NCI-H2081 (cell line): ENCODE measurements at places on chromosomes 1 and 21.

- DNase-seq = no peak
Measured at GRCh38 chr1:28412731-28413130, 43.2 kb downstream of the PHACTR4 start.

DNA sequence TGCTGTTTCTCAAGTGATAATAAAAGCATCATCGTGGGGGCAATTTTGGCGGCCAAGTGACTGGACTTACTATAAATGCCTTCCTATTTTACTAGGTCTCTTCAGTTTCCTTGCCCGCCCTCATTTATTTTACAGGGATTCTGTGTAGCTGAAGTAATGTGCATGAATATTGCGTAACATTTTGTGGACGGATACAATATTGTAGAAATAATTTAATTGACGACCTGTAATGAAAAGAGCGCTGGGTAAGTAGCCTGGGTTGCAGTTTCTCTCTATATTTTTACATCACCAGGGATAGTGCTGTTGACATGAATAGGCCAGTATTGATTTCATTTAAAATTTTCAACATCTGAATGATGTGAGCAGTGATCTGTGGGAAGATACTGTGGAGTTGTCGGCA, 28.1 kb upstream of the LMO4 start:
- DNase-seq = no peak

DNA sequence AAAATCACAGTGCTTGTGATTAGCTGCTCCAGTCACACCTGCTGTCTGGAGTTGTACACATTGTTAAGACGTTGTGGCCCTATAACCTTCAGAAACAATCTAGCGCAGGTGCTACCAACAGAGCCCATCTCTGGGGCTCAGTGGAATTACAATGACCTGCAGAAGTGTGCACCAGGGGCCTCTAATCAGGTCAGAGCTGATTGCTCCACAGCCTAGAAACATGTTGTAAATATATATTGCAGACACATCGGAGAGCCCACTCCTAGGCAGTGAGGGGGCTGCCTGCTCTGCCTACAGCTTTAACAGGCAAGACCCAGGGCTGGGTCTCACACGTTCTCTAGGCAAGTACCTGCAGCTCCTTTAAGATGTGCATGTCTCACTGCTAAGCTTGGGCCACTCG, 302.0 kb downstream of the SIPA1L2 start:
- no peak for DNase-seq

GRCh38 chr1:236699366-236699765, 13.1 kb downstream of the ACTN2 start:
- DNase-seq = no peak

- no peak for DNase-seq
Measured at GRCh38 chr1:67355745-67356424, 48.2 kb downstream of the IL12RB2 start.

GRCh38 chr1:222750651-222751050, 13.6 kb downstream of the FAM177B start:
- DNase-seq = no peak

- DNase-seq = no peak
Measured at GRCh38 chr1:161086457-161086856, 2.9 kb downstream of the NECTIN4 start.

DNA sequence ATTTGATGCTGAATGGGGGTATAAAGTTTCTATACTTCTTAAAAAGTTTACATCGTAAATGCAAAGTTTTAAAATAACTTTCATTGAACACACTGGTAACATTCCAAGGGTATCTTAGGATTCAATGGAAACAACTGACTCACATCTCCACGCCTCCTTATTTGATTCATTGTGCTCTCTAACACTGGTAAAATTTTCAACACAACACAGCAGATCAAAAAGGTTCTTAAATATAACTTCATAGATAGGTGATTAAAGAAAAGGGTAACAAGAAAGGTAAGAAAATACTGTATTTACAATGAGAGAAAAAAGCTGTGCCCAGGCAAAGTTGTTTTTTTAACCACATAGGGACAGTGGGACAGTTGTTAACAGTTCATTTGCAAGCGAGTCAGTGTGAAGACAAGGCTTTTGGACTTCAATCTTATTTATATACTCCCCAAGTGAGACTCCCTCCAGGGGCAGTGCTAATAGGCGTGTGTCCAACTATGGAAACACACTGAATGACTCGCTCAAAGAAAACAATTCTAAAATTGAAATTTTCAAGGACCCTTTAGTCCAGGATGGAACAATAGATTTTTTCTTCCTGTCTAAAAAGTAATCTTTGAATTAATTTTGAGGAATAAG, 140.5 kb downstream of the TIAM1 start:
- no peak for DNase-seq

- no peak for DNase-seq
Measured at GRCh38 chr1:171654201-171654941, 1.9 kb upstream of the MYOC start.

GRCh38 chr1:66394603-66395002, 139.3 kb upstream of the SGIP1 start:
- DNase-seq = no peak

DNA sequence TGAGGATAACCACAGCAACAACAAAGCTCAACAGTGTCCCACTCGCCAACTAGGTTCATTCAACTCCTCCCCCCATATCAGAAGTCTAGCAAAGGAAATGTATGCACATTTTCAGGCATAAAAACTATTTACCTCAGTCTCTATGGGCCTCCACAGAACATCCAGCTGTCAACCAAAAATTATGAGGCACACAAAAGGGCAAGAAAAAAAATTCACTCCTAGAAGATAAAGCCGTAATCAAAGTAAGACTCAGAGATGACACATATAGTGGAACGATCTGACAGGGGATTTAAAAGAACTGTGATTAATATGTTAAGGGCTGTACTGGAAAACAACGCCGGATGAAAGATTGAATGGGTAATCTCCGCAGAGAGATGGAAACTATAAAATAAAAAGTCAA, 158.7 kb downstream of the NTPCR start:
- no peak for DNase-seq

GRCh38 chr1:88746916-88747315, 62.8 kb downstream of the PKN2 start:
- DNase-seq = no peak

DNA sequence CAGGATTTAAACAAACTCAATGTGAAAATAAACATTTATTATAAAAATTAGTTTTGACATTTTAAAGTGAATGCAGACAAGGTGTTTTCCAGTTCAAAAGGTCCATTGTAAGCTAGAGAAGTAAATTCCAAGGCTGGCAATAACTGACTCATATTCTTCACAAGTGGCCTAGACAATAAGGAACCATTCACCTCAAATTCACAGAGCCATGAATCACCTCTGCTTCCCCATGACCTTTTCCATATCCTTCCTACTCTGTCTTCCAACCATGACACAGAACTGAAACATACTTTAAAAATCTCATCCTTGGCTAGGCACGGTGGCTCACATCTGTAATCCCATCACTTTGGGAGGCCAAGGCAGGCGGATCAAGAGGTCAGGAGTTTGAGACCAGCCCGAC, 24.8 kb downstream of the F11R start:
- DNase-seq = no peak

- no peak for DNase-seq
Measured at GRCh38 chr21:35043549-35043948, 5.6 kb downstream of the RUNX1 start.

- no peak for DNase-seq
Measured at GRCh38 chr1:183869664-183870063, 64.7 kb downstream of the RGL1 start.

DNA sequence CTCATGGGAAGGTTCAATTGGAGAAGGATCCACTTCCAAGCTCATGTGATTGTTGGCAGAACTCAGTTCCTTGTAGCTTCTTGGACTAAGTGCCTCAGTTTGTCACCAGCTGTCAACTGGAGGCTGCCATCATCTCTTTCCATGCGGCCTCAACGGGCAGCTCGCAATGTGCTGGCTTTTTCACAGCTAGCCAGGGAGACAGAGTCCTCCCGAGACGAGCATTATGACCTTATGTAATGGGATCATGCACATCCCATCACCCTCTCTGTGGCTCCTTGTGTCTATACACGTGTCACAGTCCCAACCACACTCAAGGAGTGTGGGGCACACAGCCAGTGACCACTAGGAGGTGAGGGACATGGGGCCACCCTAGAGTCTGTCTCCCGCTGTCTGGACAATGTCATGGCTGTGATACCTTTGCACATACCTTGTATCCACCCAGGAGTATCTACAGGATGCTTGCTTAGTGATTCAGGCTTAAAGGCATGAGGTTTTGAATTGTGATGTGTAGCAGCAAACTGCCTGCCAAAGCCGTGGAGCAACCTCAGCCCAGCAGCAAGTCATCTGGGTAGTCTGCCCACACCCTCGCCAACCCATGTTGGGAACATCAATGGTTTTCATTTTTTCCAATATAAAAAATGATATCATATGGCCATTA, 3.9 kb upstream of the KRTAP10-6 start:
- no peak for DNase-seq

DNA sequence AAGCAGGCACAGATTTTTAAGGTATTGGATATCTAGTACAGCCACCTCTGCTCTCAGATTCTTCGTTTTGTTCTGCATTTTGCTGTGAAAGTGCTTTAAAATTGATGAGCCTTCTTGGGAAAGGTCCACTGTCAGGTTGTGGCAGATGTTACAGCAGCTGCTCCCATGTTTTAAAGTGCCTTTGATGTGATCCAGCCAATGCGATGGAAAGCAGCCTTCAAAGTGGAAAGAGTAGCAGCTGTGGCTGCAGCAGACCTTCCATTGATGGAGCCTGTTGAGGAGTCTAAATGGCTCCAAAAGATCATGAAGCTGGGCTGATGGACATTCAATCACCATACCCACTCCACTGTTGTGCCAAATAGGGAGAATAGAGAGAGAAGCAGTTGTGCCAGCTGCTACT, 816.9 kb downstream of the PLA2G4A start:
- DNase-seq = no peak

- DNase-seq = no peak
Measured at GRCh38 chr21:36323032-36323431, 3.0 kb downstream of the MORC3 start.

- DNase-seq = peak; percentile 51
Measured at GRCh38 chr1:166479052-166479631, 312.3 kb upstream of the FAM78B start.

- DNase-seq = no peak
Measured at GRCh38 chr1:162305969-162306368, 70.7 kb downstream of the SPATA46 start.

- DNase-seq = peak; percentile 79
Measured at GRCh38 chr1:223742856-223743517, 30.6 kb downstream of the CAPN2 start.

DNA sequence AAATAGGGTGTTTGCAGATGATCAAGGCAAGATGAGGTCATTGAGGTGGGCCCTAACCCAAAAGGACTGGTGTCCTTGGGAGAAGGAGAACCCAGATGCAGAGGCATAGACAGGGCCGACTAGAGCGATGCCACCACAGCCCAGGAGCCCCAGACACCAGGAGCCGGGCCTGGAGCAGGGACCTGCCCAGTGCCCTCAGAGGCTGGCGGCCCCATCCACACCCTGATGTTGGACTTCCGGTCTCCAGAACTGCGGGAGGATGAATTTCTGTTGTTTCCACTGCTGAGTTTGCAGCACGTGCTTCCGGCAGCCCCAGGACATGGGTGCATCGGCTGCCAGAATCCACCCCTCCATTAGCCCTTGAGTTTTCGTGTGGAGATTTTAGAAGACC, 7.2 kb upstream of the ACTRT2 start:
- no peak for DNase-seq

DNA sequence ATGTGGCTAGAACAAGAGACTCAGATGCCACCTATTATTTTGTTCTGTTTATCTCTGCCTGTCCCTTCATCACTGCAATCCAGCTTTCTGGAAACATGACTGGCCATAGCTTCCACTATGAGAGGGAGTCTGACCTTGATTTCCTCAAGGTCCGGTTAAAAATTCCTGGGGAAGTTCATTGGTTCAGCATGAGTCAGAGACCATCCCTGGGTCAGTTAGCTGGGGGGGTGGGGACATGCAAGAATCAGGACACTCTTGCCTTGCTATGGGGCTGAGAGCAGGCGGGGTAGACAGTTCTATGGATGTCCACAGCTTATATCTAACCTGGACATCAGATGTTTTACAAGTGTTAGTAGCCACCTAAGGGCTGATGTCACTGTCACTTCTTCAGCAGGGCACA, 81.1 kb downstream of the TENT5C start:
- DNase-seq = no peak

- DNase-seq = no peak
Measured at GRCh38 chr1:167689567-167689920, 32.2 kb upstream of the MPZL1 start.

- DNase-seq = no peak
Measured at GRCh38 chr1:153539395-153540093, 1.2 kb downstream of the S100A5 start.

- DNase-seq = peak; percentile 32
Measured at GRCh38 chr1:239718997-239719628, 332.7 kb downstream of the CHRM3 start.

DNA sequence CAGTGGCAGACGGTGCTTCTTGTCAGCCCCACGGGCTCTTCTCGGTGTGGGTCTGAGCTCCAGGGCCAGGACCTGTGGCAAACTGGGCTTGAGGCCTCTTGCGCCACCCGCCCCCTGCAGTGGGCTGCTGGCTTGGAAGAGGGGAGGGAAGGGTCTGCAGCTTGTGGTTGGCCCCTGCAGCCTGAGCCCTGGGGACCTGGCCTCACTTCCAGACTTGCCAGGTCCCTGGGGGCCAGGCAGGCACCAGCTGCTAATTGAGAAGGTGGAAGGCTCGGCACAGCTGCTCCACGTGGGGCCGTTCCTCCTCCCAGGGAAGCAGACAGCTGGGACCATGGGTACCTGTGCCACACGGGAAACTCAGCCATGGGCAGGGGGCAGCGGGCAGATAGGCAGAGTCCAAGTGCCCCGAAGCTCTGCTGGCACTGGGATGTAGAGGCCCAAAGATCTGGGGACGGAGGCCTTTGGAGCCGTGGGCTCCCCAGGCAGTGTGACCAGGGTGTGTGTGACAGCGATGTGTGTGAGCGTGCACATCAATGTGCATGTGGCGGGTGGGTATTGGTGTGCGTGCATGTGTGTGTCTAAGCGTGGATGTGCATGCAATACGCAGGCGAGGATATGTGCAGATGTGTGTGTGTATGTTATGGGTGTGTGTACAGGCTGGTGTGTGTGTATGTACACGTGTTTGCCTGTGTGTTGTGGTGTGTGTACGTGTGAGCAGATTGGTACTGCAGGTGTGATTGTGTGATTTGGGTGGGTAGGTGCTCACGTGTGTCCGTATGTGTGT, 39.3 kb downstream of the TP73 start:
- no peak for DNase-seq

DNA sequence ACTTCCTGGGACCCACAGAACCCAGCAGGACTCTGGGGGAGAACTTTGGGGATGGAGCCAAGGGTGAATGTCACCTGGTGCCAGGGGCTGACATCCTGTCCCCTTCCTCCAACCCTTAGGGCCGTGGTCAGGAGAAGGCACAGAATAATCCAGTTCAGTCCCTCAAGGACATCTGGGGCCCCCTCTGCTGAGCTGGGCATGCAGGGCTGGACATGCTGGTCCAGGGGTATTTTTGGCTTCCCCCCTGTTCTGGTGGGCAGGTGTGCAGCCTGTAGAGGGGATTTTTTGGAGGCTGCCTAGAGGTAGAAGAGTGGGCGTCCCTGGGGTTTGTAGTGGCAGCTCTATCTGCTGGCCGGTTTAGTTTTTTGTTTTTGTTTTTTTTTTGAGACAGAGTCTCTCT, 3.4 kb upstream of the CROCC start:
- DNase-seq = no peak
